ENCODE measurements at places on chromosomes 4 and X.

- no peak for DNase-seq
Measured at GRCh38 chr4:182695842-182696241, 221.3 kb downstream of the DCTD start.

GRCh38 chr4:10104211-10104990 lies 12.2 kb downstream of the WDR1 start:
- DNase-seq, result no peak

DNA sequence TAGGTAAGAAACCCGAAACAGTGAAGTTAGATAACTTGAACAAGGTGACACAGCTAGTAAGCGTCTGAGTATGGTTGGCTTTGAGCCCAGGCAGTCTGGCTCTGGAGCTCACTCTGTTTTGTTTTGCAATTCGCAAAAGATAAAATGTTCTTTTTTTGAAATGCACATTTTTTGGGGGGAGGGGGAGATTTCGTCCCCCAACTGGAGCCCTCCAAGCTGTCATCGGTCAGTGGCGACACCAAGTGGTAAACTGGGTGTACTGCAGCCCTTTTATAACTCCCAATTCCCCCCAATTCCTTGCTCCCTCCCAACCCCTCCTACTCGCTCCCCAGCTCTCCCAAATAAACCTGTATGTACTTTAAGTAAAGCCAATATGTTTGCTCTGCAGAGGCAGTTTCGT lies 2.8 kb upstream of the CLCN5 start:
- peak; percentile 38 for DNase-seq

GRCh38 chrX:118228041-118228440 lies 111.4 kb upstream of the KLHL13 start:
- no peak for DNase-seq

DNA sequence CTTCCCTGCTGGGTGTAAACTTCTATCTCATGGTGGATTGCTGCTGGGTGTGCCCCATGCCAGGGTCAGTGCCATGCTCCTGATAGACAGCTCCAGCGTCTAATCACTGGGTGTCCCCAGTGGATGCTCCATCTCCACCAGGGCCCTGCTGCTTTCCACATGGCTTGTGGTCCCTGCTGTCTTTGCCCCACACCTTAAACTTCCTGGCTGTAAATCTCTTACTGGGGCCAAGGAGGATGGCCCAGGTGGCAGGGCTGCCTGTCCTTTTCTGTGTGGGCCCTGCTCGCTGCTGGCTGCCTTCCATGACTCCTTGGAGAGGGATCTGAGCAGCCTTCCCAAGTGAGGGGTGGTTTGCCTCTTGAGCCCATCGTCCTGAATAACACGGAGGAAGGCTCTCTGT lies 51.8 kb downstream of the RGS12 start:
- no peak for DNase-seq
